ENCODE measurements at places on chromosomes 1 and 21.

DNA sequence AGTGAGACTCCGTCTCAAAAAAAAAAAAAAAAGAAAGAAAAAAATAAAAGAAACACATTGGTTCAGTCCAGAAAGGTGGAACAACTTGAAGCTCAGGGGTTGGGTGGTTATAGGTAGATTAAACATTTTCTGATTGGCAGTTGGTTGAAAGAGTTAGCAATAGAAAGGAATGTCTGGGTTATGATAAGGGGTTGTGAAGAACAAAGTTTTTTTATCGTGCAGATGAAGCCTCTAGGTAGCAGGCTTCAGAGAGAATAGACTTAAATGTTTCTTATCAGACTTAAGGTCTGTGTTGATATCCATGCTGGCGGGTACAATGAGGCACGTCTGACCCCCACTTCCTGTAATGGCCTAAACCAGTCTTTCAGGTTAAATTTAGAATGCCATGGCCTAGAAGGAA is 45.0 kb upstream of the PDE9A start:
- DNase-seq: no peak

- no peak for DNase-seq
Observed at GRCh38 chr1:83515578-83516154, 483.3 kb downstream of the TTLL7 start.

- DNase-seq: no peak
Observed at GRCh38 chr1:38009088-38009840, 3.3 kb upstream of the UTP11 start.

- no peak for DNase-seq
Observed at GRCh38 chr1:202689493-202690342, 20.5 kb downstream of the SYT2 start.

GRCh38 chr1:165699577-165699976 is 1.2 kb upstream of the ALDH9A1 start:
- no peak for DNase-seq

GRCh38 chr21:40733024-40733397 is 113.9 kb downstream of the DSCAM start:
- DNase-seq: no peak

DNA sequence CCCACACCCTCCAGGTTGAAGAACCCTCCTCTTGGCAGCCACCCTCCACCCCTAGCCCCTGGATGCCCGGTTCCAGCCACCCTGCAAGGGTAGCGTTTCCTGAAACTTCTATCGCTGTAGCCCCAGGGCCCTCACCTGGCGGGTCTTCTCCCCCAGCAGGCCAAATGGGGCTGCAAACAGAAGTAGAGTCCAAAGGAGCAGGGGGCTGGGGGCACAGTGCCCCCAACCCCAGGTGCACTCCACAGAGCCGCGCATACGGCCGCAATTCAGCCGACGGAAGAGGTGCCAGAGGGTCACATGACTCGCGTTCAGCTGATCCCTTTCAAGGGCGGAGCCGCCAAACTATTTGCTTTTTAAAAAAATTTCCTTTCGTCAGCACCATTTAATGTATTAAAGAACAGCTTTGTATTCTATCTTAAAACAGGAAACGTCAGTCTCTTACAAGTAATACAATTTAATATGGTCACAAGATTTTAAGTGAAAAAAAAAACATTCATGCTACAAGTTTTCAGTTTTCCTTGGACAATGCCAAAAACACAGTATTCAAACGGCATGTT is at the start of gene GLMP:
TSS of gene GLMP (minus strand) at position 289 of the 557 bp plus-strand sequence. CDS start at position 255, 34 bp downstream.
- peak; percentile 77 for DNase-seq

DNA sequence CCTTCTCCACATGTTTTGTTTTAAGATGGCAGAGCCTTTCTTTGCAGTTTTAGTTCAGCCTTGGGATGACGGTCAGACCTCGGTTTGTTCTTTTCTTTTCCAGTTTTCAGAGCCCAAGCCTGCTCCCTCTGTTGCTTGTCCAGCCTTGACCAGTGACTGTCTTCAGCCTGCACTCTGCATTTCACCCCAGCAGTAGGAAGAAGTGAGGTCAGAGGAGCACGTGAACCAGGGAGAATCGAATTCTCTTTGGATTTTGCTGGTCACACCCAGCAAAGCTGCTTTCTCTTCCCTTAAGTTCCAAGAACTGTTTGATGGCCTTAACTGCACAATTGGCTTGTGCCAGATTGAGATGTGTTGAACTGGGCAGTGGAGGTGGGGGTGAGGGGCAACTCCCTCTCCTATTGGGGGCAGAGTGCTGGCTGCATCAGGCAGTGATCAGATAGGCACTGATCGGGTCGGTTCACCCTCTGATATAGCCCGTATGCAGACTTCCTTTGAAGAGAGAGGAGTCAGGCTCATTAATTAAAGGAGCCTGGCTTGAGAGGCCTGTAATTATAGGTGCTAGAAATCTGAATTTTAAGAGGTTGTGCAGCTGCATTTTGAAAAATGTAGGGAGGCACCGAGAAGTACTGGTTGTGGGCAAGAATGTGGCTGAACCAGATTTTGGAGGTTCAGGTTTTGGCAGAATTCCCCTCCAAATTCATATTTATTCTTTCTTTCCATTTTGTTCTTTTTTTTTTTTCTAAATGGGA is 42.4 kb downstream of the PEX14 start:
- DNase-seq: no peak

- DNase-seq: no peak
Observed at GRCh38 chr1:234954613-234955012, 174.0 kb downstream of the TOMM20 start.
